ENCODE measurements at places on chromosomes 13 and 19.

GRCh38 chr19:55452749-55453346 lies 8.6 kb downstream of the ISOC2 start:
- DNase-seq: no peak

- DNase-seq: no peak
Observed at GRCh38 chr13:106587787-106588186, 19.9 kb upstream of the ARGLU1 start.

GRCh38 chr19:31910224-31910623 lies 435.2 kb upstream of the ZNF507 start:
- no peak for DNase-seq

DNA sequence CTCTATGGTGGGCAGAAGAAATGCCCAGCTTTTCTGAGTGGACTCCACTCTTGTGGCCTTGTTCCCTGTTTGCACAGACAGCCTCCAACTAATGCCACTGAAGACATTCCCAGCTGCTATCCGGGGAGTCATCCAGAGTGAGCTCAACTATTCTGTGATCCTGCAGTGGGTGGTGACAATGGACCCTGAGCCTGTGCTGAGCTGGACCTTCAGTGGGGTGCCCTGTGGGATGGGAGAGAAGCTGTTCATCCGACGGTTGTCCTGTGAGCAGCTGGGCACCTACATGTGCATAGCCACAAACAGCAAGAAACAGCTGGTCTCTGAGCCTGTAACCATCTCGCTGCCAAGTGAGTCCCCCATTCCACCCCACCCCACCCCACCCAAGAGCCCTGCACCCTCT lies 10.3 kb downstream of the IGSF23 start:
- DNase-seq: no peak

GRCh38 chr13:61146158-61146557 lies 269.5 kb downstream of the PCDH20 start:
- DNase-seq: no peak

- no peak for DNase-seq
Observed at GRCh38 chr19:19053508-19054314, 10.1 kb upstream of the SLC25A42 start.

Measured in NCI-H1417 treated with DMSO at 0.1 percent for 48 hours (cell line).